ENCODE measurements at places on chromosomes 4 and X. TPM values are rescaled to one million over a fixed set of nuclear protein-coding genes. Genes with fewer than 3 reads are reported as not detected.

DNA sequence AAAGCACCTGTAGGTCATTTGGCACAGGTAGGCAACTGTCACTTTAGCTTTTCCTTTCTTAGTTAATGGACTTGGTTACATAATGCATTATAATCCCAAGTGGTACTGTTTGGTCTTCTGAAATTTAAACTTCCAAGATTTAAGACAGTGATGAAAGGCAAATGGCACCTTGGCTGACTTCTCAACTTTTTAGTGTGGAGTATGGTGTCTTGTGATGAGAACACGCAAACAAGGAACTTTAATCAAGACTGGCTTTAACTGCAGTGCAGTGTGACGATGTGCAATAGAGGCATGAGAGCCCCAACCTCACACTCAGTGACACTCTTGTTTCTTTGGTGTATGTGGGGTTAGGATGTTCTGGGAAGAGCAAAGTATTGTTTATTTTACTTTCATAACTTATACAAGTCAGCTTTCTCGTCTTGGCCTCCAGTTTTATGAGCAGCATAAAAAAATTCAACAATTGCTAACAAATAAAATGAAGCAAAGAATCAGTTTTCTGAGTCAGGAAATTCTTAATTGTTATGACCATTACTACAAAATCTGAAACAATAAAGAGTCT is 171.9 kb downstream of the MAD2L1 start:
- H3K27ac ChIP-seq, result no peak overlapping the region
- H3K27me3 ChIP-seq, result no peaks in the 10 kb centered on the region

DNA sequence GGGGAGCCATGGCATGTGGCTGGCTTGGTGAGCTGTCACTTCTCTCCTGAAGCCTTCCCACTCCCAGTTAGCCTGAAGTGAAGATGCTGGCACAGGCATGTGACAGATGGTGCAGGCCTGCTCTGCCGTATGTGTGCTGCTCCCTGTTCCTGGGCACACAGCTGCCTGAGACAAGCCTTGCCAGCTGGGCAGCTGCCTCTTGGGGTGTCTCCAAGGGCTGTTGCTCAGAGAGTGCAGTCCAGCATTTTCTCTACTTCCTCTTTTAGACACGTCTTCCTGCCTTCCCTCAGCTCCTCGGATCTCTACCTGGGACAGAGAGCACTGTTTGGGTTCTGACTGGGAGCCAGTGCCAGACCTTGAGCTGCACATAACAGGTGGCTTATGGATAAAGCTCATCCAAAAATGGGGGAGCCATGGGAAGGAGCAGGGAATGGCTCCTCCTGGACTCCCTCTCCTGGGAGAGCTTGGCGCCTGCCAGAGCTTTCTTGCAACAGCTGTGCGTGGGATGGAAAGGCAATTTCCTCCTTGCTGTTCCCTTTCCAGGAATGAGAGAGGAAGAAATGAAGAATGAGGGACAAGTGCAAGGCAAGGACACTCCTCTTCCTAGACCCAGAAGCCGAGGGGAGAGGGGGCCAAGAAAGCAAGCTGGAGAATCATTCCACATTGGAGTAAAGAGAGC is 132.9 kb downstream of the MSL3 start:
- DNase-seq, result no peak
- H3K4me3 ChIP-seq, result no peak overlapping the region

DNA sequence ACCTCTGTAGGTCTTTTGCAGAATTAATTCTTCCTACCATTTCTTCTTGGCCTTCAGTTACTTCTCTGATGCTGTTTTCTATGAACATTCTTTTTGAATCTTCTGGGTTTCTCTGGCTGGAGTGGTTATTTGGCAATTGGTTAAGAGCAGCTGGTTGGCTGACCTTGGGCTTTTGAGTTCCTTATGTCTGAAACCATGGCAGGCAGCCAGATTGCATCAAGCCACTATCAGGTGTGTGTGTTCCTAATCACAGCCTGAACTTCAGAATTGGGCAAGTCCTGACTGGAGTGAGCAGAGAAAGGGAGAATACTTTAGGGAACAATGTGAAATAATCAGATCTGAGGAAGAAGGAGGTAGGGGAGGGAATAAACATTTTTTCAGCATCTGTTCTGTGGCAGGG is 90.2 kb downstream of the ARHGAP10 start:
- peaks cover 3% of the 10 kb centered on the region for H3K4me1 ChIP-seq
- DNase-seq, result no peak
- no peaks in the 10 kb centered on the region for H3K36me3 ChIP-seq
- no peak overlapping the region for H3K4me3 ChIP-seq
- no peaks in the 10 kb centered on the region for H3K27me3 ChIP-seq
- H3K27ac ChIP-seq, result no peak overlapping the region

- H3K27me3 ChIP-seq, result no peaks in the 10 kb centered on the region
- no peaks in the 10 kb centered on the region for H3K4me1 ChIP-seq
- no peaks in the 10 kb centered on the region for H3K36me3 ChIP-seq
- H3K27ac ChIP-seq, result no peak overlapping the region
Observed at GRCh38 chr4:181962321-181962720, 280.9 kb upstream of the TENM3 start.

GRCh38 chr4:174865418-174865985 is 36.5 kb upstream of the GLRA3 start:
- no peak for DNase-seq
- no peaks in the 10 kb centered on the region for H3K36me3 ChIP-seq

DNA sequence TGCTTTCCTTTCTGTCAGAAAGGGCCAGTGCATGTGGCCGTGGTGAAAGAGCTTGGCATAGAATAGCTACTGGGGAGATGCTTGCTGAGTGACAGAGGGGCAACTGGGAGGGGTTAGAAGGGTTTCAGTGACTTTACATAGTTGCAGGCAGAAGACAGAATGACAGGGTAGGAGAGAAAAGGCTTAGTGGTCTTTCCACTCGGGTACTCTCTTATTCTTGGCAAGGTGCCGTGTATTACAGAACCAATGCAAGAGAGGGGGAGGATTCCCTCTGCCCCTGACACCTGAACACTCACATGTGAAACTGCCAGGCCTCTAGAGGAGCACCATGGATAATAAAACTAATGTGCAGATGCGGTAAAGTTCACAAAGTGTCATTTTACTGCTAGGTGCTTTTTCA is 228.2 kb downstream of the MGST2 start:
- no peaks in the 10 kb centered on the region for H3K4me1 ChIP-seq
- H3K27ac ChIP-seq, result no peak overlapping the region
- H3K36me3 ChIP-seq, result no peaks in the 10 kb centered on the region

DNA sequence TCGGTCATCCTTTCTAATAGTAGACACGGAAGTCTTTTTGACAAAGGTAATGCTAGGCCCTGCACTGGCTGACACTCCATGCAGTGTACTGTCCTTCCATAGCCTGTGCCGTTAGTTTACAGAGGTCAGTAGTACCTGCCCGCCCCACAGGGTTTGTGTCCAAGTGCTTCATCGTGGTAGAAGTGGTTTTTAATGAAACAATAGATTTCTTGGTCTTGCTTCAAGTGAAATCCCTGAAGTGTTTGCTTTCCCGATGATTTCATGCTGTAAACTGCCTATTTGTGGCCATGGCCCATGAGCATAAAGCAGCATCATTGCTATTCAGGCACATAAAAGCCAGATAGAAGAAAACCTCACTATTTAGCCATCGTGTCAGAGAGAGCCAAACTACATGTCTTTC is 139.3 kb downstream of the GPR143 start:
- no peaks in the 10 kb centered on the region for H3K36me3 ChIP-seq
- no peak overlapping the region for H3K27ac ChIP-seq
- H3K4me1 ChIP-seq, result no peaks in the 10 kb centered on the region
- DNase-seq, result no peak
- H3K27me3 ChIP-seq, result no peaks in the 10 kb centered on the region

DNA sequence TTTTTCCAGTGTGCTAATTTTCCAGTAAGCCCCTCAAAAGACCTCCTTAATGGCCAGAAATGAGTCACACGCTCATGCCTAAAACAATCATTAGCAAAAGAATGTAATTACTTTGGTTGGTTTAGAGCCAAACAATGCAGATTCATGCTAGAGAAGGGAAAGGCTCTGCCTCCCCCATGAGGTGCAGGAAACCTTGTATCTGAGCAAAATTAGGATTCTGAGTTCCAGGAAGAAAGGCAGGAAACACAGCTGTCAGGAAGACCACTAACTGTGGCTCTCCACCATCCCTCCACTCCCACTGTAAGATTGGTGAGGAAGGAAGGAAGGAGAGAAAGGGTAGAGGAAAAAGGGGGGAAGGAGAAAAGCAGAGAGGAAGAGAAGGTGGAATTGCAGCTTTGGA is 104.9 kb upstream of the DHX15 start:
- no peaks in the 10 kb centered on the region for H3K4me1 ChIP-seq
- H3K27me3 ChIP-seq, result no peaks in the 10 kb centered on the region
- no peaks in the 10 kb centered on the region for H3K36me3 ChIP-seq
- no peak overlapping the region for H3K27ac ChIP-seq
- DNase-seq, result no peak
- H3K4me3 ChIP-seq, result no peak overlapping the region

GRCh38 chrX:21926527-21927278 is 13.8 kb upstream of the SMS start:
- DNase-seq, result no peak
- H3K4me1 ChIP-seq, result no peaks in the 10 kb centered on the region
- H3K4me3 ChIP-seq, result no peak overlapping the region
- H3K27ac ChIP-seq, result no peak overlapping the region
- no peaks in the 10 kb centered on the region for H3K36me3 ChIP-seq

DNA sequence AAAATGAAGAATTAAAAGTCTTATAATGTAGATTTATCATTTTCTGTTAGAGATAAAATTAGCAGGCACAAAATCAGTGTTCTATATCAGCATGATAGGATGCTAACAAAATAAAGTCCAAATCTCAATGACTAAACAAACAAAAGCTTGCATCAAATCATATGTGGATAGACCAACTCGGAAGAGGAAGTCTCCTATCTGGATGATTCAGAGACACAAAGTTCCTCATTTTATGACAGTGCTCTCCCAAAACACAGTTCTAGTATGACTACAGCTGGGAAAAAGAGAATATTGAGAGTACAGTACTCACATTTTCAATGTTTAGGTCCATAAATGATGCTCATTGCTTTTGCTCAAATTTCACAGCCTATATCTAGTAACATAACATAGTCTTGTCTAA is 376.1 kb upstream of the CTSO start:
- H3K27me3 ChIP-seq, result no peaks in the 10 kb centered on the region
- no peak overlapping the region for H3K4me3 ChIP-seq
- no peak for DNase-seq

DNA sequence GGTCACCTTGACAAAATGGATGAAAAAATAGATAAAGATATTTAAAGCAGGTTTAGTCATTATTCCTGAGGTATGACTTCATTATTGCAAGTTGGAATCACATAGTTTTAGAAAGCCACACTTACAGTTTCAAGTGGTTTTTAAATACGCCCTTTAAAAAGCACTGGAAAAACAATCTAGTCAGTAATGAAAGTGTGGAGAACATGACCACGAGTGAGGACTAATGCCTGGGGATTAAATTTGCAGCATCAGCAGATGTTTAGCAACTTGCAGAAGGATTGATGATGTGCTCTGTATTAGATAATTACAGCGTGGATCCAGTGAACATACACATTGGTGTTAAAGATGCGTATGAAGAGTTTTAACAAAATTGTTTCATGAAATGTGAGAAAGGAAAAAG is 5.9 kb downstream of the SPARCL1 start:
- DNase-seq, result no peak
- H3K36me3 ChIP-seq, result no peaks in the 10 kb centered on the region
- peaks cover 16% of the 10 kb centered on the region for H3K4me1 ChIP-seq
- no peak overlapping the region for H3K4me3 ChIP-seq

- H3K4me3 ChIP-seq, result no peak overlapping the region
- no peaks in the 10 kb centered on the region for H3K36me3 ChIP-seq
- no peaks in the 10 kb centered on the region for H3K27me3 ChIP-seq
- DNase-seq, result no peak
- no peak overlapping the region for H3K27ac ChIP-seq
- no peaks in the 10 kb centered on the region for H3K4me1 ChIP-seq
Observed at GRCh38 chr4:40335525-40335894, 377 bp downstream of the CHRNA9 start.

The FAM53A gene
- 2.9 TPM for total RNA-seq

The ZXDB gene
- total RNA-seq, result 9.4 TPM

The NR0B1 gene
- total RNA-seq, result 0.16 TPM

GRCh38 chr4:105780176-105780575 is 71.6 kb downstream of the GSTCD start:
- no peaks in the 10 kb centered on the region for H3K36me3 ChIP-seq
- H3K4me3 ChIP-seq, result no peak overlapping the region
- no peaks in the 10 kb centered on the region for H3K4me1 ChIP-seq
- no peaks in the 10 kb centered on the region for H3K27me3 ChIP-seq

The ARHGEF9 gene
- 26.4 TPM for total RNA-seq

- H3K27ac ChIP-seq, result no peak overlapping the region
- H3K27me3 ChIP-seq, result peaks cover 2% of the 10 kb centered on the region
- H3K4me1 ChIP-seq, result no peaks in the 10 kb centered on the region
- DNase-seq, result peak; percentile 6
Observed at GRCh38 chr4:6109842-6110560, 90.3 kb downstream of the JAKMIP1 start.

- no peak for DNase-seq
- H3K4me1 ChIP-seq, result no peaks in the 10 kb centered on the region
- no peaks in the 10 kb centered on the region for H3K27me3 ChIP-seq
- no peaks in the 10 kb centered on the region for H3K36me3 ChIP-seq
- peak overlapping the region; percentile 91 for H3K4me3 ChIP-seq
- H3K27ac ChIP-seq, result peak overlapping the region; percentile 87
Observed at GRCh38 chrX:74292808-74293123, 11.2 kb upstream of the ZCCHC13 start.

DNA sequence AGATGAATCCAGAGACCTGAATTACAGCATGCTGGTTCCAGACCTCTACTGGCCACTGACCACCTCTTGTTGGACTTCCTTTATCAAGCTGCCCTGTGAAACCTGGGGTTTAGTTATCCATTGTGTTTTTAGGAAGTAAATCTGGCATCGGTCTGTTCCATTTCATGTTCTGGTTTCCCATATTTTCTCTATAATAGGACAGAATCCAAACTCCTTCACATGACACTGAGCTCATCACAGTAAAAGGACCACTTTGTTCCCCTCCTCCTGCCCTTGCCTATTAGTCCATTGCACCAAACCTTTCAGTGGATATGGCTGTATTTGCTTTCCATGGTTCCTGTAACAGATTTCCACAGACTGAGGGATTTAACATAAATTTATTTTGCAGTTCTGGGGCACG is 4.0 kb downstream of the MFAP3L start:
- H3K27me3 ChIP-seq, result no peaks in the 10 kb centered on the region
- no peak overlapping the region for H3K4me3 ChIP-seq
- H3K27ac ChIP-seq, result no peak overlapping the region
- DNase-seq, result no peak
- H3K4me1 ChIP-seq, result peaks cover 6% of the 10 kb centered on the region
- no peaks in the 10 kb centered on the region for H3K36me3 ChIP-seq

The SASH3 gene
- 18.3 TPM for total RNA-seq

The HPGD gene
- 9.4 TPM for total RNA-seq

GRCh38 chrX:74797338-74797887 is 127.8 kb downstream of the NEXMIF start:
- no peaks in the 10 kb centered on the region for H3K27me3 ChIP-seq
- H3K4me3 ChIP-seq, result no peak overlapping the region
- DNase-seq, result no peak
- H3K36me3 ChIP-seq, result no peaks in the 10 kb centered on the region
- no peak overlapping the region for H3K27ac ChIP-seq

Measured in kidney (tissue), 22 donors.